ENCODE measurements at places on chromosomes 13 and 19.

- DNase-seq = no peak
Observed at GRCh38 chr13:113001241-113002140, 32.5 kb downstream of the MCF2L start.

GRCh38 chr13:40440990-40441820 lies 225.2 kb downstream of the FOXO1 start:
- no peak for DNase-seq

DNA sequence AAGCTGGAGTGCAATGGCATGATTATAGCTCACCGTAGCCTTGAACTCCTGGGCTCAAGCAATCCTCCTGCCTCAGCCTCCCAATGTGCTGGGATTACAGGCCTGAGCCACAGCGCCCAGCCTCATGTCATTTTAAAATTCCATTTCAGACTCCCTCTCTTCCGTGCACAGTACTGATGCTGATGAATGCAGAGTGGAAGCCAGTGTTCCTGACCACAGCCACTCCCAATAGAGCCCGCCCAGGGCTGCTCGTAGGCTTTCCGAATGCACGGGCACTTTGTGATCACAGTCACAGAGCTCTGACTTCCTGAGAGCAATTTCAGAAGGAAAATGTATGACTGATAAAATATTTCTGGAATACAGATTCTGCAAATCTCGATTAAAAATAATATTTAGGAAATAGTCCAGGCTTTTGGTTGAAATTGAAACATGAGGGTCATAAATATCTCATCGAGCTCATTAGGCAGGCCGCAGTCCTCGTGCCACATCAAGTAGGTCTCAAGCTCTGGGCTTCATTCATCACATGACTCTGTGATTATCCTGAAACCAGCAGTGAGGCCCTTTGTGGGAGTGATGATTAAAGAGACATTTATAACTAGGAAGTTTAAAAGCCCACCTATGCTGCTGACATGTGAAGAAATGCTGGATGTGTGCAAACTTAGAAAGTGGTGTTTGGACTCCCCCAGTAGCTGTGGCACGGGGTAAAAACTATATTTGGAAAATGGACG lies 38.9 kb upstream of the AMER2 start:
- no peak for DNase-seq

- DNase-seq = no peak
Observed at GRCh38 chr19:31114585-31114984, 234.7 kb downstream of the TSHZ3 start.

GRCh38 chr19:53019684-53020083 lies 6.0 kb downstream of the ERVV-1 start:
- DNase-seq = no peak

- DNase-seq = no peak
Observed at GRCh38 chr13:76644906-76645305, 241.3 kb downstream of the KCTD12 start.

All from activated CD4-positive, alpha-beta T cell treated with anti-CD3 and anti-CD28 coated beads for 24 hours (primary cell).